ENCODE measurements at places on chromosomes 12 and 14. TPM values are rescaled to one million over a fixed set of nuclear protein-coding genes. Genes with fewer than 3 reads are reported as not detected.

GLIPR1L2 gene
- 0.75 TPM for total RNA-seq

CDKN1B gene
- 37.2 TPM for total RNA-seq

ZNF385A gene
- total RNA-seq = 6.6 TPM

HPD gene
- 1.4 TPM for total RNA-seq

STXBP6 gene
- 19.5 TPM for total RNA-seq

CCDC175 gene
- not detected for total RNA-seq

TOMM20L gene
- total RNA-seq = not detected

PKP2 gene
- 298 TPM for total RNA-seq

FITM1 gene
- 116 TPM for total RNA-seq

DNA sequence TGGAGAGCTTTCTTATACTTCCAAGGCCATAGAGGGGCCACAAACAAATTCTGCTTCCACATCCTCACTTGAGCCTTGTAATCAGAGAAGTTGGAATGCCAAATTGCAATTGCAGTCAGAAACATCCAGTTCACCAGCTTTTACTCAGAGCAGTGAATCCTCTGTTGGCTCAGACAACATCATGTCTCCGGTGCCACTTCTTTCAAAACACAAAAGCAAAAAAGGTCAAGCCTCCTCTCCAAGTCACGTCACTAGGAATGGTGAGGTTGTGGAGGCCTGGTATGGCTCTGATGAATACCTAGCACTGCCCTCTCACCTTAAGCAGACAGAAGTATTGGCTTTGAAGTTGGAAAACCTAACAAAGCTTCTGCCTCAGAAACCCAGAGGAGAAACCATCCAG is 217.1 kb downstream of the AKAP6 start:
- DNase-seq = no peak

GRCh38 chr14:89775151-89775550 is 179.4 kb downstream of the EFCAB11 start:
- DNase-seq = no peak

DNA sequence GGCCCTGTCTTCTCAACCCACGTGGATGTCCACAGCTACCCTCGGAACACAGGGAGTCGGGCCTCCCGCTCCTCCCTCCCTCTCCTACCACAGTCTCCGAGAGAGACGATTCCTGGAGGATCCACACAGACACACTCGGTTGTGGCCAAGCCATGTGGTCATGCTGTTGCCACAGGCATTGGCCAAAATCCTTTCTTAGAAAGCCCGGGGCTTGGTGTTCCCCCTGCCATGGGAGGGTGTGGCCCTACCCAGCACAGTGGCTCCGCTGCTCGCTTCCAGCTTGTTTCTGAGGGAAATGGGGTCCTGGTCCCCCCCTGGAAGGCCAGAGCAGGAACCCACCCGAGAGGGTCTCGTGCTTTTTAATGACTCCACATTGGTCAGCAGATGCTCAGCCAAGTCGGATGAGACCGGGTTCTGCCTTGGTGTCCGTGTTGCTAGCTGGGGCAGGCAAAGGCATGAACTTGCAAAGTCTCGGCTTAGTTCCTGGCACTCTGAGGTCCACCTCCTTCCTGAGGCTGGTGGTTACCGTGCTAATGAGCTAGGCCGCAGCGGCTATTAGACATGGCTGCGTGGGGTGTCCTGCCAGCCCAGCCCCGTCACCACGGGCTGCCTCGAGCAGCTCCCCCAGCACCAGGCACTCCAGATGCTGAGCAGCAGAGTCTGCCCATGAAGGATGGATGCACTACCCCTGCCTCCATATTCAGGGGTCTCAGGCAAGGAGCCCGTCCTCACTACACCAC is 46.8 kb upstream of the MEG3 start:
- DNase-seq = no peak

- peak; percentile 61 for DNase-seq
These were observed 27.2 kb downstream of the JDP2 start for GRCh38 chr14:75454963-75455546.

DNA sequence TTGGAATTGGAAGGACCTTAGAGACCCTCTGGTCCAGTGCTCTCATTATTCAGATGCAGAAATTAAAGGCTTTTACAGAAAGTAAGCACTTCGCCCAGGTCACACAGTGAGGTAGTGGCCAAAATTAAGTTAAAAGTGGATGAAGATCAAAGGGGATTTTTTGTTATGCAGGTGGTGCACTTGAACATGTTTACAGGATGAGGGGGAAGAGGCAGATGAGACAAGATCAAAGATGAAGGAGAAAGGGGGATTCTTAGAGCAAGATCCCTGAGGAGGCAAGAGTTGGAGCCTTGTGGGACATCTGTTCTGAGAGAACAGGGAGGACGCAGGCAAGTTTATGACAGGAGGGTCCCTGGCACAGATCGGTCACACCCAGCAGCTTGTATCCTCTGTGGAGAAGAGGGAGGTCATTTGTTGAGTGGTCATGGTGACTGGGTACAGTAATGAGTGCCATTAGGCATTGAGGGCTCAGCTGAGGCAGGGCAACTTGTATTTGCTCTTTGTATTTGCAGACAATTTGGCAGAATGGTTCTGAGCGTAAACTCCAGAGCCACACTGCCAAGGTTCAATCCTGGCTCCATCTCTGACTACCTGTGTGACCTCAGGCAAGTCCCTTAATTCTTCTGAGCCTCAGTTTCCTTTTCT is 84.0 kb downstream of the BORCS5 start:
- DNase-seq = no peak

DNA sequence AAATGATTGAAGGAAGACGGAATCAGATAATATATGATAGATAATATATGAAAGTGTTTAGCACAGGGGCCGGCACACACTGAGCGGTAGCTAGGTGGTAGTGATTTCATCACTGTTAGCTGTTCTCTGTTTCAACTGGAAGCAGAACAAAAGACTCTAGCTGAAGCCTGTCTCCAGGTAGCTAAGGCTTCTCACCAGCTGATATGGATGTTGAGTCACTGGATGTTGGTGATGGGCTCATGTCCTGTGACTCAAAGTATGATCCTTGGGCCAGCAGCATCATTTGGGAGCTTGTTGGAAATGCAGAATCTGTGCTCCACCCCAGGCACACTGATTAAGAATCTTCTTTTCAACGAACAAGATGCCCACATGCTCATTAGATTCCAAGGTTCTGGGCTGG is 21.7 kb upstream of the KCNA5 start:
- no peak for DNase-seq

GRCh38 chr14:100772607-100773165 is 46.0 kb downstream of the DLK1 start:
- DNase-seq = no peak

DNA sequence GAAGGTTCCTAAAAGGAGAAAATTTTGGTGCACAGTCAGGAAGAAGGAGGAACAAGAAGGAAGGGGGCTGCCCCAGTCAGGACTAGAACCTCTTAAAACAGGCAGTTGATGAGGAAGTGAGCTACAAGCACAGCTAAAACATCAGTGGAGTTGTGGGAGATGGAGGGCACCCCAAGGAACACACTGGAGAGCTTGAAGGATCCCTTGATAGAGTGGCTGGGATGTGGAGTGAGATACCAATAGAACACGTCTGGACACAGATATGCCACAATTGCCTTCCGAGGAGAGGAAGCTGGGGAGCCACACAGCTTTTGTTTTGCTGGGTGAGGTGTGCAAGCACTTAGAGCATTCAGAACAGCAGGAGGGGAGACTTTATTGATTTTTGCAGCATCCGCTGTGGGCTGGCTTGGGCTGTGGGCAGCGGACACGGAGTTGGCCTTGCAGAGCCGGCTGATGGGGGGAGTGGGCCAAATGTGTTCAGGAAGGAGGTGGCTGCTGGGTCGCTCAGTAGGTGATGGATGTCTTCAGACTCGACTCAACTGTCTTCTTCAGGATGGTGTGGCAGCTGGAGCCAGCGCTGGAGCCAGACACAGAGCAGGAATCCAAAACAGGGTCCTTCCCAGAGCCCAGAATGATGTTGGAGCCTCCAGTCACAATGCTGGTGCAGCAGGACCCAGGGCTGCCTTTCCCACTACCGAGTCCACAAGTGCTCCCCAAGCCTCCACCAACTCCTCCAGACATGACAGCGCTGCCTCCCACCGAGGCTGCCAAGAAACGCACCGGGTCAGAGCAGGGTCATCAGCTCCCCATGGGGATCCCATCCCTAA is 4.7 kb upstream of the KRT79 start:
- DNase-seq = no peak

GRCh38 chr12:108237272-108237671 is 101.8 kb downstream of the CMKLR1 start:
- DNase-seq = no peak

GRCh38 chr14:92382677-92383076 is 59.7 kb downstream of the SLC24A4 start:
- no peak for DNase-seq

- no peak for DNase-seq
These were observed 30.3 kb downstream of the TC2N start for GRCh38 chr14:91837076-91837475.

DNA sequence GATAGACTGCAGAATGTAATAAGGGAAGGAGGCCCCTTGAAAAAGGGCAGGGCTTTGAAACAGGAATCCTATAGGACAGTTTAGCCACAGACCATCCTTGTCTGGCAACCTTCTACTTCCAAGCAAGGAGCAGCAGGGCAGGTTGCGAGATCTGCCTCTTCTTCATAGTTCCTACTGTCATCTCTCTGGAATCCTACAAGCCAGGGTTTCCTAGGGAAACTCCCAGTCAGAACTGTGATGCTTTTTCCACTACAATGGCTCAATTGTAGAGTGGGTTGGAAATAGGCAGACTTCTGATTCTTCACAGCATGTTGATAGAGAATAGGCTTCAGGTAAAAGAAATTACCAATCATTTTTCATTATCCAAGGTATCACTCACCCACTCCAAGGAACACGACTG is 186.3 kb downstream of the DACT1 start:
- DNase-seq = no peak

GRCh38 chr12:52168019-52168717 is 23.6 kb downstream of the KRT80 start:
- no peak for DNase-seq

DNA sequence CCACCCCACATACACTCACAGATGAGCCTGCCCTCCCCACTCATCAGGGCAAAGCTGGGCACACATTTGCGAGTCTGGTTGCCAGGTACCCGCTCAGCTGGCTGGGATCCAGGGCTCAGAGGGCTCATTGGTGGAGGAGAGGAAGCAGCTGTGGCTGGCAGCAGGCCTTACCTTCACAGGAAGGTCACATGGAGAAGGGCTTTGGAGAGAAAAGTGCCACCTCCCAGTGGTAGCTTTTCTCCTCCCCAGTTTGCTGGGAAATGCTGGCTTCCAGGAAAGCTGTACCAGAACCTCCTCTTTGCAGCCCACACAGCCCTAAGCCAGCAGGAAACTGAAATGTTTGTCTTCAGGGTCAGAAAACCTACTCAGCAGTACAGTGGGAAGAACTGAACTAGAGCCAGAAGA is 55.6 kb downstream of the LGMN start:
- peak; percentile 84 for DNase-seq

DNA sequence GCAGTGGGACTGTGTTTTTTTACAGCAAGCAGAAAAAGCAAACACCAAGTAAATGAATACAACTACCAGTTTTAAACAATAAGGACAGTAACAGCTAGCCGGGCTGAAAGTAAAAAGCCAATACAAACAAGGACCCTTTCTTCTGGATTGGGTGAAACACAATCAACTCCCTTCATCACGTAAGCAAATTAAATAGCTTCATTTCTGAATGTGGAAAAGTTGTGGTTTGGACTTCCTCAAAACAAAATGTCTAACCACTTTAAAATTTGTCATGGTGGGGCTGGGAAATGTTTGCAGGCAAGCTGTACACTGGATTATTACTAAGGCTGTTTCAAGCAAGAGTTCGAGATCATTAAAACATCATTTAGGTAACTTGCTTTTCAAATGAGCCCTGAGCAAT is 47.4 kb downstream of the TCHP start:
- DNase-seq = no peak

GRCh38 chr14:74841230-74842207 is 34.4 kb downstream of the PROX2 start:
- no peak for DNase-seq

- DNase-seq = no peak
These were observed 501.0 kb downstream of the RERGL start for GRCh38 chr12:17588968-17589367.

GRCh38 chr12:30251546-30251945 is 444.1 kb downstream of the IPO8 start:
- no peak for DNase-seq

DNA sequence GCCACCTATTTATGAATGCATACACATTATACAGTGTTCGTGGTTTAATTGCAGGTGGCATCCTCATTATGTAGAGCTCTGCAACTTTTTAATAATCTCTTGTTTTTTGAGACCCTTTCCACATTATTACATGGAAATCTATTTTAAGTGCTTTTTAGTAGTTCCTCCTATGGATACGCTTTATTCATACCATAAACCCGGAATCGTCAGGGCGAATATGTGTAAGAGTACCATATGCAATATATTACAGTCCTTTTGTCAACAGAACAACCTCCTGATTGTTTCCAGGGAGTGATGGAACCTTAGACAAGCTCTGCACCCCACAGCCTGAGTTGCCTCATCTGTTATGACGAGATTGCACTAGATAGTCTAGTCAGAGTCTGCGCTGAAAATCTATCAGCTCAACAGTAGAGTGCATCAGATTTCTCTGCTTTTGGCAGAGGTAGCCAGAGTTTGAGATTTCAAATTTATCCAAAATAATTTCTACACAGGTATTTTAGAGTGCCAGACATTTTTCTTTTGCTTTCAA is 33.6 kb downstream of the EID3 start:
- no peak for DNase-seq

DNA sequence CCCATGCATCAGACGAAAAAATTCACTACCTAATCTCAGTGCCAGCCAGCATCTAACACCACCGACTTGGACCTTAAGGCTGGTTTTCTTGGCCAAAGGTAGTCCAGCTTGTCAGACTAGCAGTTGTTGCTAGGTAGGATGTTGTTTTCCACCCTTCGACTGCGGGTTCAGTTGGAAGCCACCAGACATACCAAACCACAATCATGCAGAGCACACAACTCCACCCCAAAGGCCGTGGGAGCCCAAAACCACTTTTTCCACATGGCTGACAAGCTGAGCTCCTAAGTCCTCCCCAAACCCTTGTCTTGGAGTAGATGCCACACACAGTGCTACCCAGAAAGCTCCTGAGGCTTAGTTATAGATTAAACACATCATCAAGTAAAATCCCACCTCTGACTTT is 46.8 kb downstream of the LRIG3 start:
- no peak for DNase-seq

- no peak for DNase-seq
These were observed 183.2 kb downstream of the TMEM117 start for GRCh38 chr12:44019118-44019517.

- no peak for DNase-seq
These were observed 157.0 kb upstream of the RMST start for GRCh38 chr12:97305651-97306050.

DNA sequence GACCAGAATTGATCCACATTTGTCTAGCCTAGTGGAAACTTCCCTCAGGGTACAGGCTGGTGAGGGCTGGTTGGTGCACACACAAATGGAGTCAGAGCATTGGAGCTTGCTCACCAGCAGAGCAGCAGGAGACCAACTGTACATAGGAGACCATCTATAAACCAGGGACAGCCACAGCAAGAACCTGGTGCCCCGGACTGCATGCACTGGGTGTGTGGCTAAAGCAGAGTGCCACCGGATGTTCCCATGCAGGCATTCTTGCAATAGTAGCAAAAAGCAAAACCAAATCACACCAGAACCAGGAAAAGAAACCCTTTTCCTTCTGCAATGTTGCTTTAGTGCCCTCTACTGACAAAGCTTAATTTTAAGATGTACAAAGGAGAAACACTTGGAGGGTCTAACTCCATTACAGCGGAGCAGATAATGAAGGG is 136.4 kb downstream of the MDGA2 start:
- DNase-seq = no peak

- DNase-seq = peak; percentile 64
These were observed 307.6 kb upstream of the FBXO33 start for GRCh38 chr14:39739796-39740195.

- no peak for DNase-seq
These were observed 50.5 kb downstream of the KRT80 start for GRCh38 chr12:52141306-52141705.
